ENCODE measurements at places on chromosomes 2 and 18.

- DNase-seq: no peak
These were observed 117.4 kb upstream of the RPRM start for GRCh38 chr2:153595939-153596338.

- no peak for DNase-seq
These were observed 8.4 kb upstream of the SATB2 start for GRCh38 chr2:199465988-199466691.

- no peak for DNase-seq
These were observed 7.0 kb upstream of the REEP1 start for GRCh38 chr2:86344404-86344803.

DNA sequence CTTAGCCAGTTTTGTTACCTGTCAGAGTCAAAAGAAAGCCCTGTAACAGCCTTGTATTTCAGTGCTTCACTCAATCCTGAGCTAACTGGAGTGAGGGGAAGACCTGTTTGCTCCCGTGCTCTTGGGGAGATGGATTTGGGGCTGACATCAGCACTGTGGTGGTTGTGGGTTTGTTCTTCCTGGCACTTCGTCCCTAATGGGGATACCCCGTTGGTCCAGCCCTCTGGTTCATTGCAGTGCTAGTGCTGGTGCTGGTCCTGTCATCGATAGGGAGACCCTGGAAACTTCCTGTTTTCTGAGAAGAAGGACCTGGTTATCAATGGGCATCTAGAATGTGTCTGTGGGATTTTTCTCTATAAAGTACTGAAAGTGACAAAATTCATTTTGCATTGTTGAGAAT lies 205.4 kb downstream of the ZNF407 start:
- no peak for DNase-seq

DNA sequence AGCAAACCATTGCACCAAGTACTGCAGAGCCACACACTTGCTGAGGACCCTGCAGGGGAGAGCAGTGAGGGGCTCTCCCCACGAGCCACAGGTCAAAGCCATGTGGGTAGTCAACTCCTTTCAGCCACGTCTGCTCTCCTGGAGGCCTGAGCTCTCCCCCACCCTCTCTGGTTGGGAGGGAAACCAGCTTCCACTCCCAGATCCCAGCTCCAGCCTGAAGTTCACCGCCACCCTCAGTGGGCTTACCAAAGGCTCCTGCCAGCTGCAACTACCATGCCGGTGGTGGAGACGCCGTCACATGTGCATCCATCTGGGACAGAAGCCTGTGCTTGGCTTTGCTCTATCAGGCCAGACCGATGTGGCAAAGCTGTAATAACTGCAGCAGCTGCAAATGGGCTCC lies 521.5 kb upstream of the RAB6C start:
- no peak for DNase-seq

- no peak for DNase-seq
These were observed 37.9 kb upstream of the PPP1CB start for GRCh38 chr2:28713577-28714298.

DNA sequence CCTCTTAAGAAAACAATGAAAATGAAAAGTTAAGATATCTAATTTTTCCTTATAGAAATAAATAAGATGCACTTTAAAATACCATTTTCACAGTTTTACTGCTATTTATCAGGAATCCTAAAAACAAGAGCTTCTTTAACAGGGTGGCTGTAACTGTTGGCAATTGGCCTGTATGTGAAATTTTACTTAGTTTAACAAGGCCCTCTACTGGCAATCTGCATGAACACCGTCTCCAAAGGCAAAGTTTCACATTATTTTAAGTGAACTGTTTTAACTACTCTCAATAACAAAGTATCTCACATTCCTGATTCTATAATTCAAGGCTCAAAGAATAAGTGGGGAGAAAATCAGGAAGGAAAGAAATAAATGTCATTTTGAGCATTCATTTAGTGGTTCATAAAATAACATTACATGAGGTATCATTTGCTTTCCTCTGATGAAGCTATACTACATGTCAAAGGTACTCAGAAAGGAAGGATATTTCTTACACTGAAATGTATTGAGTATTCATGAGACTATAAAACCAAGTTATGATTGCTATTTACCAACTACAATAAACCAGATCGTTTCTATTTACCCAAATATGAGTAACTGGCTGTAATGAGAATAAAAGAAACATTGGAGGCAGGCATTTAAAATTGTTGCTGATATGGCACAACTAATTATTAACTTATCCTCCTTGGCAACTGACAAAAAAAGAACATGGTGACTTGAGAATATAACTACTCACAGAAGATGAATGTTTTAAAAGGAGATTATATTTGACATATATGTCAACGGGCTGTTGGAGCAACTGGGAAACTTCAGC lies 7.0 kb downstream of the NCKAP5 start:
- no peak for DNase-seq

GRCh38 chr2:41326851-41327250 lies 721.0 kb upstream of the PKDCC start:
- no peak for DNase-seq

DNA sequence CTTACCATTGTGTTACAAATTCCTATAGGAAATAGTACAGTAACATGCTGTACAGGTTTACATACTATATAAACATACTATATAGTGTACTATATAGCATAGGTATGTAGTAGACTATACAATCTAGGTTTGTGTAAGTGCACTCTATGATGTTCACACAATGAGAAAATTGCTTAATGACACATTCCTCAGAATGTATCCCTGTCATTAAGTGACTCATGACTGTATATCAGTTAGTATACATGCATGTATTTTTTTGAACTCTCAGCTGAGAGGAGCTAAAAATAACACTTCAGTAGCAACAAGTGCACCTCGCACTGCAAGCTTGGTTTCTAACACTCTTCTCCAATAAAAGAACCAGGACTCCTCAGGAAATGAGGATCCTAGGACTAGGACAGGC lies 19.5 kb upstream of the ASXL3 start:
- no peak for DNase-seq

- DNase-seq: no peak
These were observed 1718.6 kb downstream of the SUCLG1 start for GRCh38 chr2:82740527-82740926.

- DNase-seq: no peak
These were observed 68.2 kb upstream of the MC2R start for GRCh38 chr18:13983506-13983905.

DNA sequence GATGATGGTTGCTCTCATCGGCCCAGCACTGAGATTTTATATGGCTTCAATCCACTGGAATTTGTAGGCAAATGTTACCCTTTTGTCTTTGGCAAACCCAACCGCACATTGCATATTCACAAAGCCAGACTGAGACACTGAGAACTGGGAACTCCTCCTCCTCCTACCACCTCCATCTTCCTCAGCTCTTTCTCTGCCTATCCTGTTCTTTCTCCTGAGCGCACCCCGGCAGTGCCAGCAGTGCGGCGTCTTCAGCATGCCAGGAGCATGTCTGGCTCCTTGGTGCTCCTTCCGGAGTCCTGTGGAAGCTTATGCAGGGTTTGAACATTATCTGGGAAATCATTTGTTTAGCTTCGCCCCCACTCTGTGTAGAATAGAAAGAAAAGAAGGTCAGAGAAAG lies 50.8 kb downstream of the TRIB2 start:
- DNase-seq: no peak
